ENCODE measurements at places on chromosomes 1 and 21. TPM values are rescaled to one million over a fixed set of nuclear protein-coding genes. Genes with fewer than 3 reads are reported as not detected.

DNA sequence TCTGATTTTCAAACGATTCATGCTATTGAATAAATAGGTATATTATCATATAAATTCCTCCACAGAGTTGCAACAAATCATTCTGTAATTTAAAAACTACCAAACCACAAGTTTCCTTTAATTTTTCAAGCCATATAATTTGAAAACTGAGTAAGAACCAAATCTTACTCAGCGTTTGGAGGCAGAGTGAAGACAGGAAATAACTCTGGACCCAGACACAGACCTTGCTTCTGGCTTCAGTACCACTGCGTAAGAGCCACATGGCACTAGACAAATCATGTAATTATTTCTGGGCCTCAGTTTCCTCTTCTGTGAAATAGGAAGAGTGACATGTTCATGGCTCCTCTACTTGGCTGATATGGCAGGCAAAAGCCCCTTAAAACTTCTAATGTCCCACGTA is 82.4 kb downstream of the SMYD2 start:
- DNase-seq, result no peak

The NTNG1 gene
- 4.4 TPM for total RNA-seq

DNA sequence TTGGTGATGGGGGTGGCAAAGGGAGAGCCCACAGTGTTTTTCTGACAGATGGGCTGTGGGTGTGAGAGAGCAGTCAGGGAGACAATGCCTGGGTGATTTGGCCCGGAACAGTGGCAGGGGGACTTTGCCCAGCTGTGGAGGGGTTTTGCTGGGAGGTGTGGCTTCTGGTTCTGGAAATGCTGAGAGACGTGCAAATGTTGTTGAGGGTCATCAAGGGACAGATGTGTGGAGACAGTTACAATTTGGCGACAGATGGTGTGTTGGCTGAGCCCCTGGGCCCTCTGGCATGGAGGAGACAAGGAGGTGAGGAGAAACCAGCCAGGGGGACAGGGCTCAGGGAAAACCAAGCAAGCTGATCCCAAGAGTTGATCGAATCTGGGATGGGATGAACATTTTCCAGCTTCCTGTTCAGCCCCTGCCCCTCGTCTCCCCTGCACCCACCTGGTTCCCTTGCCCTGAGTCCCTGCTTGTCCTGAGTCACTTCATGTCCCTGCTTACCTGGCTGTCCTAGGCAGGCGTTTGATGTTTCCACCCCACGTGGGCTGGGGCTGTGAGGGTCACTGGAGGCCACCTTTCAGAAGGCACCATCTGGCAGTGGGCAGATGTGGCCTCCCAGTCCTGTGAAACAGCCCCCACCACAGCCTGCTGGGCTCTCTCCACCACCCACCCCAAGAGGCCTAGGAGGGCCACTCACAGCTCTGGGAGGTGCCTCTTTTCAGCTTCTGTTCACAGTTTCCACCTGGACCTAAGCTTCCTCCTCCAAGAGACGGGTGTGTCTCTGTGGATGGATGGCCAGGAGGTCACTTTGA is 15.8 kb upstream of the ZNF678 start:
- no peak for DNase-seq

GRCh38 chr1:203286161-203286984 is 18.9 kb upstream of the BTG2 start:
- DNase-seq, result no peak

The AUNIP gene
- 12.4 TPM for total RNA-seq

DNA sequence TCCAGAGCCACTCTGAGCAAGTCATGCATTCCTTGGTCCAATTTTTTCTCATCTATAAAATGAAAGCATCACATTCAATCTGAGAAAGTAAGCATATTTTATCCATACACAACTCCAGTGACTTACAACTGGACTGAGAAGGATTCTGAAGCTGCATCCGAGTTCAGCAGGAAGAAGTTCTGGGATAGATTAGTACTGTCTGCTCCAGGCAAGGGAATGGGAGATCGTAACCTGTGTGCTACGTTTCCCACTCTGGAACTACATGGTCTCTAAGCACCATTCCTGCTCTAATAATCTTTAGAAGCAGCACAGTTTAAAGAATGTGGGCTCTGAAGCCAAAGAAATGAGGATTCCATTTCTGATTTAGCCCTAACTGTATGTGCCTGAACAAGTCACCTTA is 79.4 kb downstream of the LACTBL1 start:
- no peak for DNase-seq

The S100A5 gene
- total RNA-seq, result not detected

Data from H4 (cell line).